ENCODE measurements at places on chromosomes 7 and 10.

GRCh38 chr7:127907110-127908040 lies 123.9 kb downstream of the LRRC4 start:
- no peak for DNase-seq

- no peak for DNase-seq
These were observed 266.2 kb upstream of the RNF32 start for GRCh38 chr7:156374335-156374734.

- no peak for DNase-seq
These were observed 263.0 kb downstream of the BAMBI start for GRCh38 chr10:28940158-28940888.

DNA sequence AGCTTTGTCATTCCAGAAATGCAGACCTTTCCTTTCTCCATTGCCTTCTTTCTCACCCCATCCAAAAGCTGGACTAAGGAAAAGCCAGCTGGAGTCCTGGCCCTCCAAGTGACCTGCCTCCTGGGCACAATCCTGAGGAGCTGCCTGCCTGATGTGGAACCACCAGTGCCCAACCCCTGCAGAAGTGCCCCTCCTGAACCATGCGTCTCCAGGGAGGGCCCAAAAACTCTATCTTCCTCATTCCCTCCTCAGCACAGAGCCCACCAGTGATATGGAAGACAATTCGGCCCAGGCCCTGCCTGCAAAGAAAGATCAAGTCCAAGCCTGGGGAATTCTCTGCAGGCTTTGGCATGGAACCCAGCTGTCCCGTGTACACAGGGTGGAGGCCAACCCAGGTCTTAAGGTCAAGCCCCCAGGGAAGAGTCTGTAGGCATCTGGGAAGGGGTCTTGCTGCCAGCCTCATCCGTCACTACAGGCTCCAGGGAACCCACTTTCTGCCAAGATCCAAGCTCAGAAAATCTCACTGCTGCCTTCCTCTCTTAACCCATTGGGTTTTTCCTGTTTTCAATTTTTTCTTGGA lies 3.5 kb upstream of the GRID1 start:
- no peak for DNase-seq

DNA sequence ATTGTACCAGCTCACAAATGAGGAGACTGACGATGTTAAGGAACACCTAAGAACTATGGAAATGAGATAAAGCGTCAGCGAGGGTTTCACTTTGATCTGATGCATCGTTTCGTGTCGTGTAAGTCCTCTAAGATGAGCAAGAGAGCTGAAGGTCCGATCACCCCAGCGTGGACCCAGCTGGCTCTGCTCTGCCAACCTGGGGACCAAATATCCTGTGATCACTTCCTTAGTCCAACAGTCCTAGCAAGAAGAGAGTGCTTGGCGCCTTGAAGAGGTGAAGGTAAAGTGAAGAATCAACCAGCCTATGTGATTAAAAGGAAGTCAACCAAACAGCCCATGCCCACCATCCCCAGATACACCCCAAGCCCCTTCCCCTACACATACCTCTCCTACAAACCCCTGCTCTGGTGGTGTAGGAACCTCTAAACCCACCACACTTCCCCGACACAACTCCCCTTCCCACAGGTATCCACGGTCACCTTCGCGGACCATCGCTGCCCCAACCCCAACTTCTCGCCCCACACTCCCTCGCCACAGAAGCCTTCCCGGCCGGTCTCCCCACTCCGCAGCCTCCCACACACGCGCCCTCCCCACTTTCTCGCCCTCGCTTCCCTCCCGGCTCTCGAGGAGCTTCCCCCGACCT lies 722 bp downstream of the UPF2 start:
- no peak for DNase-seq

GRCh38 chr7:158284121-158284520 lies 303.5 kb downstream of the PTPRN2 start:
- no peak for DNase-seq

- DNase-seq: no peak
These were observed 74.1 kb upstream of the HDAC9 start for GRCh38 chr7:18421297-18422002.

GRCh38 chr10:132909491-132910071 lies 32.8 kb downstream of the CFAP46 start:
- DNase-seq: peak; percentile 21

DNA sequence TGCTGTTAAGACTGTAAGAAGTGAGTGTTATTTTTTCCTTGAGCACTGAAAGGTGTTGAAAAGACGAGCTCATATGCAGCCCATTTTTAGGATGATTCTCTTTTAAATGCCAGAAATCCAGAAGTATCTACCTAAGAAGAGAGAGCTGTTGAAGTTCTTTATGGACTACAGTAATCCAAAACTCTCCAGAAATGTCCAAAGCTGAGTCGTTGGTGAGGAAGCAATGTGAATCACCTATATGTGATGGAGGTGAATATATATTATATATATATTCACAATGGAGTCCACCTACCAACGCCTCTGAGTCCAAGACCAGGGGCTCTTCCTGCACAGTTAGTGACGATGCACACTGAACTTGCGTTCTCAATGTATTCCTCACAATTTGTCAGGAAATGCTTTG lies 252.7 kb upstream of the PITRM1 start:
- no peak for DNase-seq

DNA sequence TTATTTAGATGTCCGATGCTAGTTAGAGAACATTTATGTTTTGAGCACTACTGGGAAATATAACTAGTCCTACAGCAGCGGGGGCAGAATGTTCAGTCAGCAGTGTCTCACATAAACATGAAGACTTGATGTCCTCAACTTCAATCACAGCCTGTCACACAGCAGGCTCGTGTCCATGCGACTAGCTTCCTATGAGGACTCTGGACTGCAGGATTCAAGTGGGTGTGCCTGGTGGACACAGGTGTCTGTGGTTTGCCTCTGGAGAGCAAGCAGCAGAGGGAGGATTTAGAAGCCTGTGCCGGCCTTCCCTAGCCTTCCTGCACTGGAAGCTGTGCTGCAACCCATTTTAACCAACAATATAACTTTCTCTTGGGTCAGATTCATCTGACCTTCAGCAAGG lies 30.0 kb upstream of the LANCL2 start:
- no peak for DNase-seq

DNA sequence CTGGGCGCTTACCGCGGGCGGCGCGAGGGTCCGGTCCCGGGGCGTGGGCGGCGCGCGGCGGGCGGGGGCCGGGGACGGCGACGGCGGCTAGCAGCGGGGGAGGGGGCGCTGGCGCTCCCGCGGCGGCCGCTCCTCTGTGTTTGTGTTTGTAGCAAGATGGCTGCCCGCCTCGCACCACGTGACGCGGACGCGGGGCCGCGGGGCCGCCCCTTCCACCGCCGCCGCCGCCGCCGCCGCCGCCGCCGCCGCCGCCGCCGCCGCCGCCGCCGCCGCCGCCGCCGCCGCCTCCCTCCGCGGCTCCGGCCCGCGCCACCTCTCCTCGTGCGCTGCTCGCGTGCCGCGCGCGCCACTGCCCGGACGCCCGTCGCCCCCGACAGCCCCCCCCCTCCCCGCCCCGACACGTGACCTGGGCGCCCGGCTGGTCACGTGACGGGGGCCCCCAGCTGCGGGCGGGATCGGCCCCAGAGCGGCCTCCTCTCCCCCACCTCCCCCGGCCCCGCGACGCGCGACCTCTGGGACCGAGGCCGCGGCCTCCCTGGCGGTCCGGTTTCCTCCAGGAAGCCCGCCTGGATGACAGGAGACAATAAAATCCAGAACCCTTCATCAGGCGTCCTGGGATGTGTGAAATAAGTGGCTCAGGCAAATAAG lies at the start of gene GIGYF1:
TSS of gene GIGYF1 (minus strand) at position 153 of the 648 bp plus-strand sequence. CDS start 6,012 bp downstream, outside the sequence.
- peak; percentile 89 for DNase-seq

DNA sequence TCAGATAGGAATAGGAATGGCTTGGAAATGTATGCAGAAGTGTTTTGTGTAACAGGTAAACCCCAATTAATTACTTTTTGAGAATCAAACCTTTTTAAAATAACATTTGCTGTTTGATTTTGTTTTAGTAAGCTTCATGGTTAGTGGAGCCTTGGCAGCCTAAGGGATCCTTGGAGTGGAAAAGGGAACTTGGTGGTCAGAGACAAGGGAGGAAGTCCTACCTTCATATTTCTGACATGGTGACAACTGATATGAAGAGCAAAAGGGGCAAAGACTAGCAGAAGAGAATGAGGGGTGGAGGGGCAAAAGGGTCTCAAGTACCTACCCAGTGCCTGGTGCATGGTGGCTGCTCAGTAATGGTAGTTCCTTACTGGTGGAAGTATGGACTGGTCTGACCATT lies 32.3 kb downstream of the AHCYL2 start:
- no peak for DNase-seq

- no peak for DNase-seq
These were observed 84.9 kb upstream of the GATA3 start for GRCh38 chr10:7969623-7970022.

DNA sequence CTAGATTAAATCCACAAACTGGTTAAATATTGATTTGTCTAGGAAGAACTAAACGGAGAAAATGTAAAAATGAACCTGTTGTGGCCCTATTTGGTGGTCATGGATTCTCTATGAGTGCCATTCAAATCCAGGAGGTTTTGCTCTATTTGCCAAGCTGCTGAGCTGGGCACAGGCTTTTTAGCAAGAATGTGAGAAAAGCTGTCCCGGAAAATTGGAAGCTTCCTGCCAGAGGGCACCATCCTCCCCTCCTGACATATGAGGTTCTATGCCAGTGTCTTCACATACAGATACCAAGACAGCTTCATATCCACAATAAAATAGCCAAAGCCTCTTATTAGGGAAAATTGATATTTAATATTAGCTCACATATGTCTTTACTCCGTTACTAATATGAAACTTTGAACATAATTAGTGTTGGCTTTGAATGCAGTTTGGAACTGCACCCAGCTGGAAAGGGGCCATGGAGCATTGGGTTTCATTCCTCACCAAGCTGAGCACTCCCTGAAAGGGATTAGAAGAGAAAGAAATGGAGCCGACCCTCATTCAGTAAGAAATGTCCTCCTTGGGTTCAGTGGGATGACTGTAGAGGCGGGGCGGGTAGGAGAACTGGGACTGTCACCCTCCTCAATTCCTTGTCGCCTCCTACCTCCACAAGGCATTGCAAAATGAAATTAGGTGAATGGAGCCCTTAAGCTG lies 47.8 kb downstream of the NRCAM start:
- no peak for DNase-seq

DNA sequence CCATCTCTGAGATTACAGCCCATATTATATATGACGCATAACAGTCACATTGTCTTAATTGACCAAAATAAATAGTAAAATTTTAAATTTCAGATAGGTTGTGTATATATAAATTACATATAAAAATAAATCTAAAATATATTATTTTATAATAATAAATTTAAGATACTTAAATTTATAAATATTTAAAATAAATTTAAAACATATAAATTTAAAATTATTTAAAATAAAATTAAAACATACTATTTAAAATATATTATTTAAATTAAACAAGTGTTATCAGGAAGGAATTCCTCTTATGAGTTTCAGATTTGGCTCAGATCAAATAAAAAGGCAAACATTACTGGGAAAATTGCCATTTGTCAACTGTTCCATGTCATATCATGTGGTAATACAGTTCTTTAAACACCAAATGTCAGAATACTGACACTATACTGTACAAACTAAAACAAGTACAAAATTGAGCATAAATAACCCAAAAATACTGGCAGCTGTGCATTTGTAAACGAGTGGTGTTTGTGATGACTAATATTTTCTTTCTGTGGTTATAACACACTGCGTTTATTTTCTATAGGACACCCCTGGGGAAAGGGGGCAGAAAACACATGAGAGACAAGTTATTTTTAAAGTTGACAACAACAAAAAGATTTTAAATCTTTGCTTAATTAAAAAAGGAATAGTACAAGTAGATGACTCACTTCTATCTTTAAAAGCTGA lies 71.3 kb upstream of the DGKB start:
- no peak for DNase-seq

- no peak for DNase-seq
These were observed 531.2 kb downstream of the HTR7 start for GRCh38 chr10:90326498-90327267.

GRCh38 chr10:72173262-72173618 lies 42.6 kb upstream of the ANAPC16 start:
- no peak for DNase-seq

GRCh38 chr7:151469281-151469680 lies 29.3 kb upstream of the CRYGN start:
- peak; percentile 55 for DNase-seq

DNA sequence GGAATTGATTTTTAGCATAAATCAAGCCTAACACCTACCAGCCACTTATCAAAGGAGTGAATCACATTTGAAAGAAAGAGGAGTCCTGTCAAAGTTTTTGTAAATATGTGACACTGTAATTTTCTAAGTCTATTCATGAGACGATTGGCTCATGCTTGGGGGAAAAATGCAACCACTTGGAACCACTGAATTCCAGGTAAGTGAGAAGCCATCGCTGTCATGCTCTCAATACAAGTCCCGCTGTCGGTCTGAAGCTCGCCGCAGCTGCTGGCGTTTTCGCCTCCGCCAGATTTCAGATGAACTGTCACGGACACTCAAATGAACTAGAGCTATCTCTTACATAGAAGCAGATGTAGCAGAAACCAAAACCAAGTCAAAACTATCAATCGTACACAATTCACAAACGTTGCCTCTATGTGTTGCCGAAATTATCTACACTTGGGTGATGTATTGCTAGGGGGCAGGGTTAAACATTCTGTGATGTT lies 279.8 kb upstream of the FZD8 start:
- no peak for DNase-seq

- DNase-seq: no peak
These were observed 45.7 kb downstream of the PTN start for GRCh38 chr7:137297551-137298463.

- no peak for DNase-seq
These were observed 10.6 kb downstream of the CCNJ start for GRCh38 chr10:96053985-96054384.

DNA sequence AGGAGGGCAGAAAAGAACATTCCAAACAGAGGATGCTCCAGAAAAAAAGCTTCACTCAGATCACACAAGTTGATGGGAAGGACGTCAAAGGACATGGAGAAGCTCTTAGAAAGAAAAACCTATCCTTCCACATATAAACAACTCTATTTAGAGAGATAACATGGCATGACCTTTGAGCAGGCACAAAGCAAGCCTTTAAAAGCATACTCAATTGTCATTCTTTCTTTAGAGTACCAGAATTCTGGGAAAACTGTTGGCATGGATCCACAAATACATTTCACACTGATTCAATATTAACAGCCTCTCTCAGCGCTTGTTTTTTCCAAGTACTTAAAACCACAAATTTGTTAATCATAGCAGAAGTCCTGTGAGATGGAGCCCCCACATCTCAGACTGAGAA lies 7.3 kb upstream of the ABLIM1 start:
- DNase-seq: no peak

DNA sequence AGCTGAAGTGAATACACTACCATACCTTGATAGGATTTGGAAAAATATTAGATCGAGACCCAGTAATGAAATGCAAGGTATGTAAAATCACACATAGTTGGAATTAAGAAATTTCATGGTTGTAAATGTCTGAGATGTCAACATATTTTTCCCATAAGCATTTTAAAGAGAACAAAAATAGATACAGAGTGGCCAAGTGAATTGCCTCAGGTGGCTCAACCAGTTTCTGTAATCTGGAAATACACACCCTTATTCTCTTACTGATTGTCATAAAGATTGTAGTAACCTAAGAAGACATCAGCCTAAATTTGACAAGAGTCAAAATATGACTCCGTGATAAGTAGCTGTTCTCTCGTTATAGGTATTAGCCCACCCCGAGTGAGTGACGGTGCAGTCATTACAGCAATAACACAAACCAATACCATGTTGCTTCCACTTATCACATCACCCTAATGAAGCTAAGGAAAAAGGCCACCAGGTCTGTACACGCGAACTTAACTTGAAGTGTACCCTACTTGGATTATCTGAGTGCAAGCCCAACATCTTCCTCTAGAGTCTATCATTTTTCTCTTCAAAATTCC lies 23.4 kb downstream of the PIK3AP1 start:
- no peak for DNase-seq

Data from left ventricle myocardium superior (tissue), 1 donor.